G401 (cell line): ENCODE measurements at places on chromosomes 16 and 17. TPM values are rescaled to one million over a fixed set of nuclear protein-coding genes. Genes with fewer than 3 reads are reported as not detected.

Gene KRT36
- not detected in 2 replicates for total RNA-seq

- DNase-seq = no peak
Measured at GRCh38 chr17:1190751-1191331, 11.1 kb upstream of the ABR start.

DNA sequence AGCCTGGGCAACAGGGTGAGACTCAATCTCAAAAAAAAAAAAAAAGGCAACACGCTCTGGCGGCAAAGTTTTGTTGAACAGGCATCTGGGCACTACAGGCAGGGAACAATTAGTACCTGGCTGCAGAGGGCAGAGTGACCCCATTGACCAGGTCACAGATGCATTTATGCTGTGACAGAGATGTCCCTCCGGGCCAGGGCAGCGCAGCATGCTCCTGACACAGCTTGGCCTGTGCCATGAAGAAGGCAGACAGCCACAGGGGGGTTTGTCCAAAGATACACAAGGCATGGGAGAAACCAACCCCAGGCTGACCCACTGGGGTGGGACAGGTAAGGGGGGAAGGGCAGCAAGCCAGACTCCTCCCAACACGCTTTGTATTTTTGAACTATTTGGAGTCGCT lies 7.7 kb upstream of the SRRM2 start:
- DNase-seq = no peak

DNA sequence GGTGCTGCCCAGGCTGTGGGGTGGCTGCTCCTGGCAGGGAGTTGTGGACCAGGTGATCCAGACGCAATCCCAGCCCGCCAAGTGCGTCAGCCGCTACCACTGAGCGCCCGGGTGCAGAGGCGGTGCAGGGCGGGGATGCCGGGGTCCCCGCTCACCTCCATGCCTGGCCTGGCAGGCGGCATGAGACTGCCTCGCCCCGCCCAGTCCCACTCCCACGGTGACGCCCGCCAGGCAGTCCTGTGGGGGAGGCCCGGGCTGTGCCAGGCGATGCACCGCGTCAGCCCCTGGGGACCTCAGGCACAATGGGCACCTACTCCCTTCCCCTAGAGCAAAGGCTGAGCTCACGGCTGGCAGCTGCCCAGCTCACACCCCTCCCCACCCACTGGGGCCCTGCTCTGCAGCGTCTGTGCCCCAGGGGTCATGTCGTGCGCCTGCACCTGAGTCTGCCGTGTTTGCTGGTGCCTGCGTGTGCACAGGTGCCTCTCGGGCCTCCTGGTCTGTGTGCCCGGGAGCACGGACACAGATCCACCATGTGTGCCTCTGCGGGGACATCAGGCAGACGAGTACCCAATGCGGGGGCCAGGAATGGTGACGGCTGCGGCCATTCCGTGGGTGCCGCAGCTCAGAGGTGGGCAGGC lies 5.3 kb downstream of the RPUSD1 start:
- DNase-seq = no peak

GRCh38 chr17:77783991-77784820 lies 174.3 kb upstream of the TNRC6C start:
- no peak for DNase-seq

GRCh38 chr17:77222356-77222755 lies 81.6 kb downstream of the SEC14L1 start:
- no peak for DNase-seq

DNA sequence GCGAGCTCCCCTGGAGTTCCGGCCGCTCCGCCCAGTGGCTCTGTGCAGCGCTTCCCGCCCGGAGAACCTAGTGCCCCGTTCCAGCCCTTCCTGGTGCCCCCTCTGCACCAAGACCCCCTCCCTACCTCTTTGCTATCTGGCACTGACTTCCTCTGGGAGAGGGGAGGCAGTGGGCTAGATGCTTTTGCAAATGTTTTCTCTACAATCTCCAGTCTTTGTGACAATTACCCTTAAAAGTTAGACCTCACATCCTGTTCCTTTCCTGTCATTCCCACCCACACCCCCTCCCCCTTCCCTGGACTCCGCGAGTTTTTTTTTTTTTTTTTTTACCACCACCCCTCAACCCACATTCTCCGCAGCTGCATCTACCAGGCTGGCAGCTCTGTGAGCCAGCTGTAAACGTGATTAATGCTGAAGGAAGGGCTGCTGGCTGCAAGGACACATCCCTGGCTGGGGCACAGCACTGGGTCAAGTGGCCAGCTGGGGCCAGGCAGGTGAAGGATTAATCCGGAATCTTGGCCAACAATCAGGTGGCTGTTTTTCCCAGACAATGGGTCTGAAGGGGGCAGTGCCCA lies 101.5 kb downstream of the MGAT5B start:
- DNase-seq = no peak

DNA sequence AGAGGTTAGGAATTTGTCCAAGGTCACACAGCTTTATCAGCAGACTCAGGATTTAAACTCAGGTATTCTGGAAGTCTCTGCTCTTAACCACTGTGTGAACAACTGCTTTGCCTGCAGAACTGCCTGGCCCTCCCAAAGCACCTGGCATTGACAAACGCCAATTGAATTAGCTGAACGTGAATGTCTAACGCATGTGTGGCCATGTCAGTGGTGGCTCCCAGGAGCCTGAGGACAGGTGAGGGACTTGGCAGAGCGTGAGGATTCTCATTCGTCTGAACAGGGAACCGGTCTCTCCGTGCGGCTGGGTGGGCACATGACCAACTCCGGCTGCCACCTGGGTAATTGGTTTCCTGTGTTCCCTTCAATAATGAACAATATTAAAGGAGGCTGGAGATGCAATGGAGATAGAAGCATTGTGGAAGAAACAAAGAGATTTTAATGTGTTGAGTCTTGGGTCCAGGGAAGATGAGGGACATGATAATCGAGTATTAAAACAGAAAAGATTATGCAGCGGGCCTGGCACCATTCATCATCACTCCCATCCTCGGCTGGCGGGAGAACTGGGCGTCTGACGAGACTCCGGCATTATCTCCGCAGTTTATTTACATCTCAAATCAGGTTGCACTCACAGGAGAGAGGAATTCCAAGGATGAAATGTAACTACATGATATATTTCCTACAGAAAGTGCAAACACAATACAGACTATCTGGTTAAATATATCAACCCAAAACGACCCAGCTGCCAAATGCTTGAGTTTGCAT lies 113.5 kb downstream of the NPIPB5 start:
- DNase-seq = peak; percentile 31

GRCh38 chr16:83458612-83459011 lies 349.2 kb upstream of the HSBP1 start:
- no peak for DNase-seq

- no peak for DNase-seq
Measured at GRCh38 chr17:78484271-78485246, 92.6 kb downstream of the DNAH17 start.

DNA sequence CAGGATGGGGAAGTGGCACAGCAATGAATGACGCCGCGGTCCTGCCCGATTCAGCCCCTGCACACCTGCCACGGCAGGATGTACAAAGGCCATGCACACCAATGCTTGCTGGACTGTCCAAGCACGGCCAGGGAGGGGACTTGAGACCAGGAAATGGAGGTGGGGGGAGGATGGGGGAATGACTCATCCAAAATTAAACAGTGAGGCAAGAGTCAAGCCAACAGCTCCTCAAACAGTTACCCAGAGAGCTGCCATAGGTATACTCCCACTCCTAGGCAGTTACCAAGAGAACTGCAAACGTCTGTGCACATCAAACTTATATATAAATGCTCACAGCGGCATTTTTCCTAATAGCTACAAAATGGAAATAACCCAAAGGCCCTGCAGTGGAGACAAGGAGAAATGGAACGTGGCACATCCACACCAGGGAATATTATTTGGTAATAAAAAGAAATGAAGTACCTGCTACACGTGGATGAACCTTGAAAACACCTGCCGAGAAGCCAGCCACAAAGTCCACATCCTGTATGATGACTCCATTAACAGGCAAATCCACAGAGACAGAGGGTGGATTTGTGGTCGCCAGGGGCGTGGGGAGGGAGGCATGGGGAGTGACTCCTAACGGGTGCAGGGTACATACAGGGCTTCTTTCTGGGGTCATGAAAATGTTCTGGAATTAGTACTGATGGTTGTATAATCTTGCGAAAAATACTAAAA lies 54.1 kb downstream of the VAC14 start:
- DNase-seq = no peak

GRCh38 chr16:1144476-1145382 lies 8.2 kb upstream of the CACNA1H start:
- DNase-seq = peak; percentile 55

- DNase-seq = no peak
Measured at GRCh38 chr16:59593194-59593661, 859.1 kb upstream of the GOT2 start.

GRCh38 chr16:7182510-7183109 lies 150.0 kb upstream of the RBFOX1 start:
- no peak for DNase-seq

DNA sequence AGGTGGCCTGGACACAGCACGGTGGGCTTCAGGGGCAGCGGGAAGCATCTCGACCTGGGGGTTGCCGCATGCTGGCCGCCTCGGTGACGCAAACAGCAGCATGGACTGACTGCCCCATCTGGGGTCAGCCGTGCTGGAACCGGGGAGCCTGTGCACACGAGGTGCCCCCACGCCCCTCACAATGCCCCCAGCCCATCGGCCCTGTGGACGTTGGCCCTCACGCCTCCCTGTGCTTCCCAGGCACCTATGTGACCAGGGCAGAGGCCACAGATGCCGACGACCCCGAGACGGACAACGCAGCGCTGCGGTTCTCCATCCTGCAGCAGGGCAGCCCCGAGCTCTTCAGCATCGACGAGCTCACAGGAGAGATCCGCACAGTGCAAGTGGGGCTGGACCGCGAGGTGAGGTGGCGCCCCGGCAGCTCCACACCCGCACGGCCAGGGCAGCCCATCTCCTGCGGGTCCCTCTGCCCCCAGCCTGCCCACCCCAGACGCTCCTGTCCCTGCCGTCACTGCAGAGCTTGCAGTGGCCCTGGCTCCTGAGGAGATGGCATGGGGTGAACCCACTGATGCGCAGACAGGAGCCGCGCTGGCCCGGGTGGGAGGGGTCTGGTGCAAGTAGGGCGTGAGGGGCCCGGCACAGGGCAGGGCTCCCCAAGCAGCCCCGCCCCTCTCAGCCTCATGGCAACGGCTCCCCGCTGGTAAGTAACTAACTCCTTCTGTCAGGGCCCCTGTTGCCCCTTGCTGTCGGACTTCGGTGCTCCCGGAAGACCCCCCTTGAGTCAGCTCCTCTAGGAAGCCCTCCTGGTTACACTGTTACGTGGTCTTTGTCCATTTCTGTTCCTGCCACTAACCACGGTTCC lies 13.6 kb downstream of the CDH15 start:
- no peak for DNase-seq

DNA sequence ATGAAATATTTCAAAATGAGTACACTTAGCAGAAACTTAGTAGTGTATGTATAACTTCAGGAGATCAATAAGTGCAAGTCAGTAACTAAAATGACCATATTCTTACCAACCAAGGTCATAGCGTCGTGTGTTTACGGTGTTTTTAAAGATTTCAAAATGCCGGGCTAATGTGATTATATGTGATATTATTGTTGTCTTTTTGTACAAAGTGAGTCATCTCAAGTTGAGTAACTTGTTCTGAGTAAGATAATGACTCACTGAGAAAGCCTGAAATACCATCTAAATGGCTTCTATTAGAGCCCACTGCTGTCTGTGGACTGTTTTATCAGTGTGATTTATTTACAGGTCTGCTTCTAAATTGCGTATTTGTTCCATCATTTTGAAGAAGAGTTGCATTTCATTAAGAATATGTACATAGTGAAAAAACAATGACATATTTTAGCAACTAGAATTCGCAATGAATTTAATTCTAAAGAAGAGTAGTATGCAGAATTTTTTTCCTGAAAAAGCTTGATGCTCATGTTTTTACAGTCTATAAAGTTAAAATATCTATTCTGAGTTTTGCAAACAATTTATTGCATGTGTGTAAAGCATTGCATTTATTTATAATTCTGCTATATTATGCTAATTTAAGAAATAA lies 12.7 kb downstream of the KRT12 start:
- DNase-seq = no peak

GRCh38 chr16:84072014-84072413 lies 29.4 kb upstream of the SLC38A8 start:
- DNase-seq = peak; percentile 44

DNA sequence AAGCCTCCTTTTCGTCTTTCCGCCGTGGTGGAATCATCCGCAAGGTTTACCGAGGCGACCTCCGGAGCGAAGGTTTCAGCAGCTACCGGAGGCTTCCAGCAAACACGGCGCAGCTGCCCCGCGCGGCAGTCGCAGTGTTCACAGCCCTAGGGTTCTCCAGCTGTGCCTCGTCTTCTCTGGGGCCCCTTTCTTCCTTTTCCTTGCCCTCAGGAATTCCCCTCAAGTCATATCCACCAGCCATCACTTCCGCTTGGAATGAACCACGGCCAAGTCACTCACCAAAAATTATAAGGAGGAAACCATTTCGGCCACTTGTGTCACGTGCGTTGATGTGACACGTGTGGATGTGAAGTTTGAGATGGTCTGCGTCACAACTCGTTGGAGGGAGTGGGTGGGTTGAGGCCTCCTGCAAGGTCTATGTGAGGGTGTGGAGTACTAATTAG lies 636 bp upstream of the ERN1 start:
- DNase-seq = no peak

DNA sequence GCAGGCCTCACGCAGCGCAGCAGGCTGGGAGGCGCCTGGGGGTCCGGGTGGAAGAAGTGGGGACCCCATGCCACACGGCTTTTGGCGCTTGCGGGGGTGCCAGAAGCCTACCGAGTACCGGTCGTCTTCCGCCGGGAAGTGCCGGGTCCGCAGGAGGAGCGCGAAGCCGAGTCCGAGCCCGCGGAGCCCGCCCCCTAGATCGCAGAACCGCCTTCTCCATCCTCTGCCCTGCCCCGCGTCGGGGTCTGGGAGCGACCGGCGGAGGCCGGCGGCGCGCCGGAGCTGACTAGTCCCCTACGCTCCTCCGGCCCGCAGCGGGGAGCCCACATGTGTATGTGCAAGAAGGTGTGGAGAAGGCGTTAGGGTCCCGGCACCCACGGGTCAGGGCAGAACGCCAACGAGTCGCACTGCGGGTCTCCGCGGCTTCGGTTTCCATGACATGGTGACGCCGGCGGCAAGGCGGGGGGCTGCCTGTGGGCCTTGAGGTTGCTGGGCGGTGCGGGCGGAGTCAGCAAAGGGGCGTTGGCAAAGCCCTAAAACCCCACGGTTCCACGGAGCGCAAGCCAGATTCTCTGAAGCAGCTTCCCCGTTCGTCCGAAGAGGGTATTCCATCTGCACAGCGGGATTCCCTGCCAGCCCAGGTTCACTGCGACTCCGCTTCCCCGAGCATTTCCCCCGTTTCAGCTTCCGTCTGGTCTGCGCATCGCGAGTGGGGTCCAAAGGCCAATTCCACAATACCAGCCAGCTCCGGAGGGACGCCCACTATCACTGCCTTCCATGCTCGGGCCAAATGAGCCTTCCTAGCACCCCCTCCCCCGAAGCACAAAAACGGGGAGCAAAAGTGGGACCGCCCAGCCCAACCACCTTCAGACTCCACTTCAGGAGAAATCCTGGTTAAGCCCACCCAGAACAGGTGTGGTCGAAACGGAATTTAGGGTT lies 2.3 kb upstream of the LHX1 start:
- peak; percentile 67 for DNase-seq

- DNase-seq = no peak
Measured at GRCh38 chr17:284676-285355, 67.8 kb downstream of the RPH3AL start.
